Suprapubic skin (tissue), 4 donors: ENCODE measurements at places on chromosomes 7 and 10.

- DNase-seq, result no peak
Measured at GRCh38 chr10:22252224-22252800, 34.5 kb upstream of the EBLN1 start.

- DNase-seq, result no peak
Measured at GRCh38 chr10:70312972-70313371, 29.2 kb upstream of the NPFFR1 start.

DNA sequence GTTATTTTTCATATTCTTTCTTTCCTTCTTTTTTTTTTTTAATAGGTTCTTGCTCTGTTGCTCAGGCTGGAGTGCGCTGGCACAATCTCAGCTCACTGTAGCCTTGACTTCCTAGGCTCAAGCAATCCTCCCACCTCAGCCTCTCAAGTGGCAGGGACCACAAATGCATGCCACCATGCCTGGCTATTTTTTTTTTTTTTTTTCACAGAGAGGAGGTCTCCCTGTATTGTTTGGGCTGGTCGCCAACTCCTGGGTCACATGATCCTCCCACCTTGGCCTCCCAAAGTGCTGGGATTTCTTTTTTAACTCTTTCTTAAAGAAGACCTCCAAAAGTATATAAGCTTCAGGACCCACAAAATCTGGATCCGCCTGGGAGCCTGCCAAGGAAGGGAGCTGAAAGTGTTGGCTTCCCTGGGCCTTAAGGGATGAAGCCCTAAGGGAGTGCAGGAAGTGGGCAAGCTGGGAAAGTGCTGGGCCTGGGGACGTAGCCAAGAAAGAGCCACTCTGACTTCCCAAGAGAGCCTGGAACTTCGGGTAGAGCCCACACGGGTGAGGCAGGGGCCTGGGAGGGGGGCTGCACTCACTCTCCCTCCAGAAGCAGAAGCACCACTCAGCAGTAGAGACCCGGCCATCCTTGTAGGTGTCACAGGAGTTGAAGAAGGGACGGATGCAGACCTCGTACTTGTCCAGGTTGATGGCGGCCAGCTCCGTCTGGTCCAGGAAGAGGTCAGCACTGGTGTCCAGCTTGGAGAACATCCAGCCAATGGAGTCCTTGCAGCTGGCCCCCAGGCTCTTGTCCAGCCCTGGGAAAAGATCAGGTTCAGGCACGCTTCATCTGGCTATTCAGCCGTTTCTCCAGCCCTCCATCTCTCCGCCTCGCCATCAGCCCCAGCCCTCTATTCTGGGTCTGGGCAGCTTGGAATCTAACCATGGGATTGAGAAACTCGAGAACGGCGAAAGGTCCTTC is 21.8 kb downstream of the SPOCK2 start:
- DNase-seq, result no peak

DNA sequence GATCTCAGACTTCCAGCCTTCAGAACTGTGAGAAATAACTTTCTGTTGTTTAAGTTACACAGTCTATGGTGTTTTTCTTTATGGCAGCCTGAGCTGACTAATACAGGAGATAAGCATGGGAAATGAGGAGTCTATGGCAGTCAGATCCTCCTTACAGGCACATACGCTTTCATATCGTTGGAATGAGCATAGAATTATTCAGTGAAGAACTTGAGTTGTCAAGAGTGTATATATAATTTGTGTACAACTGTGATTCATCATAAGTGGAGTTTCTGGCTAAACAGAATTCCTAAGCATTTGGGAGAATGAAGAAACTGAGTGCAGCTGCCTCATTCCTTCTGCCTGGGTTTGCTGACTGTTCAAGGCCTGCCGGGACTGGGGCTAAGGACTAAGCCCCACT is 516.7 kb downstream of the ADRA2A start:
- no peak for DNase-seq

GRCh38 chr7:158734861-158735260 is 30.3 kb upstream of the NCAPG2 start:
- no peak for DNase-seq

- DNase-seq, result no peak
Measured at GRCh38 chr7:95269640-95270039, 54.7 kb downstream of the PON1 start.

GRCh38 chr7:4158441-4159153 is 523.5 kb upstream of the FOXK1 start:
- DNase-seq, result no peak

GRCh38 chr10:52864201-52865106 is 91.9 kb upstream of the MBL2 start:
- DNase-seq, result no peak

DNA sequence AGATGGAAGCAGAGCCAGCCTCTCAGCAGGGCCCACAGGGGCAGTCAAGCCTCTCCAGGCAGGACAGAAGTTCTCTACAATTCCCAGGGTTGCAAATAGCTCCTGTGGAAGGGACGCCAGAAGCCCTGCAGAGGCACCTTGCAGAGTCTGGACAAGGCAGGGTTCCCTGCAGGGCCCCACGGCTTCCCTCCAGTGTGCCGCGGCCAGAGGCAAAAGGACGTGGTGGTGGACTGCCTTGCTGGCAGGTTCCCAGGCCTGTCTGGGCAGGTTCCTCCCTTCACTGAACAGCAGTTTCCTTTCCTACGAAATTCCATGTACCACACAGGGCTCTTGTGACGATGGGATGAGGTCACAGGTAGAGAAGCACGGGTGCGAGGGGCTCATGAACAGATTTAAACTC is 25.1 kb downstream of the UPP1 start:
- no peak for DNase-seq

GRCh38 chr10:113060201-113061053 is 110.4 kb downstream of the TCF7L2 start:
- DNase-seq, result peak; percentile 86

GRCh38 chr7:2309889-2310331 is 4.3 kb downstream of the SNX8 start:
- no peak for DNase-seq

DNA sequence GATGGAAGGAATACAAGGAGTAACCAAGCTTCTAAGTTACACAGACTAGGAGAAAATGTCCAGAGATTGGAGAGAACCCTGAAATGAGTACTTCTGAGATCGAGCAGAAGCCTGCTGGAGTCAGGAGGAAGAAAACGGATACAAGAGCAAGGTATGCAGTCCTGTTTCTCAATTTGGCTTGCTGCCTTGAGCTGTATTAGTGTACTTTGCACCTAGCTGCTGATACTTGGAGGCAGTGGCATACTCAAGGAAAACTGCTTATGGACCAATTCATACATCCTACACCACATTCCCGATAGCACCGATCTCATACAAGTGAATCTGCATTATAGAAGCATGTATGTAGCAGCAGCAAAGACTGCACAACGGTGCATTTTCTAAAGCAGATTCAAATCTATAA is 14.4 kb downstream of the PIP4K2A start:
- DNase-seq, result no peak

DNA sequence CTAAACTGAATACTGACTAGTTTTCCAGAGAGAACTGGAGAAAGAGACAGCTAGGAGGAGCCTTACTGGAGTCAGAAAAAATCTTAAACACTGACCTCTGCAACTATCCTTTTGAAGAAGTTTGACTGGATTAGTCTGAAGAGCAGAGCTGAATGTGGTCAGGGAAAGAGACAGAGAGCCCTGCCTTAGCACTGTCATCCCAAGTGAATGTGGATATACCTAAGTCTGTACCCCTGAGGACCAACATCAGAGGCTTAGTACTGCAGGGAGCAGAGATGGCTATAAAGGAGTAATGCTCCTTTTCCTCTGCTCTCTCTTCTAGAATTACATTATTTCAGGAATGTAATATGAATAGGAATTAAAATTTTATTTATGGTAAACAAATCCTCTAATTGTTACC is 69.8 kb upstream of the TMEM140 start:
- no peak for DNase-seq

- no peak for DNase-seq
Measured at GRCh38 chr7:5773661-5774086, 7.8 kb downstream of the RNF216 start.

DNA sequence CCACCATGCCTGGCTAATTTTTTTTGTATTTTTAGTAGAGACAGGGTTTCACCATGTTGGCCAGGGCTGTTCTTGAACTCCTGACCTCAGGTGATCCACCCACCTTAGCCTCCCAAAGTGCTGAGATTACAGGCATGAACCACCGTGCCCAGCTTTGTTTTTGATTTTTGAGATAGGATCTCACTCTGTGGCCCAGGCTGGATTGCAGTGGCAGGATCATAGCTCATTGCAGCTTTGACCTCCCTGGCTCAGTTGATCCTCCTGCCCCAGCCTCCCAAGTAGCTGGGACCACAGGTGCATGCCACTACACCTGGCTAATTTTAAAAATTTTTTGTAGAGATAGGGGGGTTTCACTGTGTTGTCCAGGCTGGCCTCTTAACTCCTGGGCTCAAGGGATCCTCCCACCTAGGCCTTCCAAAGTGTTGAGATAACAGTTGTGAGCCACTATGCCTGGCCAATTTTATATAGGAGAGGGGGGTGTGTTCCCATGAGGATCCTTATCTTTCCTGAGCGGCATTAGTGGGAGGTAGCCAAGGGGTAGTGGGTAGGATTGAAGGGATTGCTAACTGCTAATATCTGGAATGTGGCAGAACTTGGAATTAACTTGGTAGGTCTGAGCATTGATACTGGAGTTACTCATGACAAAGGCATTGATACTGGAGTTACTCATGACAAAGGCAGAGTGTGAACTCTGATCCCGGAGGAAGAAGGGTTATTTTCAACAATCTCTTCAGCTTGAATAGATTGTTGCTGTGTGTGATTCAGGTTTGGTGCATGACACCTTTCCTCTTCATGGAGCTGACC is 1.0 kb upstream of the NOLC1 start:
- DNase-seq, result no peak

DNA sequence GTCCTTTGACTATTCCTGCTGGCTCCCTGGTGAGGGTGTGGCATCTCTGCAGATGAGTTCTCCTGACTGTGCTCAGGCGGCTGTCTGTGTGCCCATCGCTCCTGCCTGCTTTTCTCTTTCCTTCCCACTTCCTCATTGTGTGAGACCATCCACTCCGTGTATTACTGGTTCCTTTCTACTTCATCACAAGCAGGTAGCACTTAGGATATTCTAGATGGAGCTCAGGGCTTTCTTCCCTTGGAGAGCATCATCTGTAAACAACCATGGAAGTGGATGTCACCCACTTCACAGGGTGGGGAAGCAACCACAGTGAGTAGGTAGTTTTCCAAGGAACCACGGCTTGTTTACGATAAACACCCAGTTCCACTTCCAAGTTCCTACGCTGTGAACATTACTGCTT is 15.7 kb downstream of the DNAJB6 start:
- DNase-seq, result no peak

DNA sequence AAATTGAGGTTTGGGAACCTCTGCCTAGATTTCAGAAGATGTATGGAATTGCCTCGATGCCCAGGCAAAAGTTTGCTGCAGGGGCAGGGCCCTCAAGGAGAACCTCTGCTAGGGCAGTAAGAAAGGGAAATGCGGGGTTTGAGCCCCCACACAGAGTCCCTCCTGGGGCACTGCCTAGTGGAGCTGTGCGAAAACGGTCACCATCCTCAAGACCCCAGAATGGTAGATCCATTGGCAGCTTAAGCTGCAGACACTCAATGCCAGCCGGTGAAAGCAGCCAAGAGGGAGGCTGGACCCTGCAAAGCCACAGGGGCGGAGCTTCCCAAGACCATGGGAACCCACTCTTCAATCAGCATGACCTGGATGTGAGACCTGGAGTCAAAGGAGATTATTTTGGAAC is 15.0 kb upstream of the TFEC start:
- no peak for DNase-seq

DNA sequence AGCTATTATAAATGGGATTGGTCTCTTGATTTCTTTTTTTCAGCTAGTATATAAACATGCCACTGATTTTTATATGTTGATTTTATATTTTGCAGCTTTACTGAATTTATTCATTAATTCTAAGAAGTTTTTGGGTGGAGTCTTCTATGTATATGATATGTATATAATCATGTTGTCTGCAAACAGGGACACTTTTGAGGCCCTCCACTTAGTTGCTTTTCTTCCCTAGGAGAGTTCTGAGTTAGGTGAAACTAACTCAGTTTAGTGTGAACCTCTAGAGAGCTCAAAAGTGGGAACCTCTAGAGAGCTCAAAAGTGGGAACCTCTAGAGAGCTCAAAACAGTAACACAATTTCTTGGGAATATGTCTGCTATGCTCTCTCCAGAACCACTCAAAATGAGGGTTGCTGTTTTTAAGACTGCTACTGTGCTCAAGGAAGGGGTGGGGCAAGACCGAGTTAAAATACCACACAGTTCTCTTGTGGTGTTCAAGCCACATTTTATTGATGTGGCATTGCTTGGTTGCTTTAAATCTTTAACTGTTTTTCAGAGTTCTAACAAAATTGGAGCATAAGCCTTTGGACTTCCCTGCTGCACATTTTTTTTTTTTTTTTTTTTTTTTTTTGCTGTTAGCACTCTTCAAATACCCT is 13.2 kb downstream of the CCDC7 start:
- no peak for DNase-seq

DNA sequence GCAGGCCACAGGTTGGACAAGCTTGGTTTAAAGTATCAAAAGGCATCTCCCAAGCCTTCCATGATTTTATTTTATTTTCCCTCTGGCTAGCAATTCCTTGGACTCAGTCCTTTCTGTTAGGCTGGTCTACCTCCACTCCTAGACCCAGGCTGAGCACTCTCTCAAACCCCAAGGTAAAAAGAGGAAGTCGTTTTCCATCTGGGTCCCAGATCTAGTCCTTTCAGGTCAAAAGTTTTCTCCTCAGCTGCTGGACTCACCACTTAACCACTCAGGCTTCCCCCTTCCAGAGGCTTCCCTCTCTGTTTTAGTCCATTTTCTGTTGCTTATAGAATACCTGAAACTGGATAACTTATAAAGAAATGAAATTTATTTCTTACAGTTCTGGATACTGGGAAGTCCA is 252.3 kb upstream of the MKLN1 start:
- no peak for DNase-seq

GRCh38 chr10:64573623-64574325 is 1052.6 kb downstream of the REEP3 start:
- no peak for DNase-seq

- no peak for DNase-seq
Measured at GRCh38 chr7:13217768-13218167, 530.3 kb downstream of the ARL4A start.

- DNase-seq, result no peak
Measured at GRCh38 chr7:74365322-74366022, 76.3 kb downstream of the CLIP2 start.

- DNase-seq, result no peak
Measured at GRCh38 chr7:48781752-48782151, 142.6 kb upstream of the CDC14C start.

- DNase-seq, result peak; percentile 48
Measured at GRCh38 chr7:157274991-157275427, 61.8 kb upstream of the DNAJB6 start.

- no peak for DNase-seq
Measured at GRCh38 chr10:95818668-95819067, 62.7 kb downstream of the ENTPD1 start.

- no peak for DNase-seq
Measured at GRCh38 chr7:70698219-70698832, 433.6 kb upstream of the GALNT17 start.
